ENCODE measurements at places on chromosomes 7 and 10.

DNA sequence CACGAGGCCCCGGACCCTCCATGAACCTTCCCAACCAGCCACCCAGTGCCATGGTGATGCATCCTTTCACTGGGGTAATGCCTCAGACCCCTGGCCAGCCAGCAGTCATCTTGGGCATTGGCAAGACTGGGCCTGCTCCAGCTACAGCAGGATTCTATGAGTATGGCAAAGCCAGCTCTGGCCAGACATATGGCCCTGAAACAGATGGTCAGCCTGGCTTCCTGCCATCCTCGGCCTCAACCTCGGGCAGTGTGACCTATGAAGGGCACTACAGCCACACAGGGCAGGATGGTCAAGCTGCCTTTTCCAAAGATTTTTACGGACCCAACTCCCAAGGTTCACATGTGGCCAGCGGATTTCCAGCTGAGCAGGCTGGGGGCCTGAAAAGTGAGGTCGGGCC, 90.6 kb upstream of the PDCD4 start:
- no peak for DNase-seq

- DNase-seq = no peak
Measured at GRCh38 chr10:132532179-132532578, 5.4 kb upstream of the INPP5A start.

DNA sequence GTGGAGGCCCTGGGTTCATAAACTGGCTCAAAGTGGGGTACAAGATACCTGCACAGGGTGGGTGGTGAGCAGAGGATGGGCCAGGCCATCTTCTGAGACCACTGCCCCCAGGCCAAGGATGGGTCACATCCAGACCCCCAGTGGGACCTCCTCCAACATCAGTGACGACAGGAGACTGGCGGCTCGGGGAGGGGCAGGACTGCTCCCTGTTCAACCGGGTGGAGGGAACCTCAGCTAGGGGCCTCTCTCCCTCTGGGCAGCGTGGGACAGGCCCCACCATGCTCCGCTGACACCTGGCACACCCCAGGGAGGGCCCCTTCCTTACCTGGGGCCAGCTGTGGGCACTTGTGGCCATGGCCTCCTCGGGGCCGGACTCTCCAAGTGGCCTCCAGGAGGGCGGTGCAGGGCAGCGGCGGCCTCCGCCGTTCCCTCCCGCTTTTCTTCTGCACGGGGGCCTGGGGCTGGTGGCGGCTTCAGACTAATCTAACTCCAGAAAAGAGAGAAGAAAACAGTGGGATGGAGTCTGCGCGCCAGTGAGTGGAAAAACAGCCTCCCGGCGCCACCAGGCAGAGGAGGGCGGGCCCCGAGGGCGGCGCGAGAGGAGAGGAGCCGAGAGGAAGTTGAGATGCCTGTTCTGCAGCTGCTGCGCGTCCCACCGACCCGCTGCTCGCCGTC, at the start of gene CALHM2:
CALHM2 (minus strand) TSS at position 540 of the 675 bp plus-strand sequence. CDS start 2,429 bp downstream, outside the sequence.
- DNase-seq = peak; percentile 51

DNA sequence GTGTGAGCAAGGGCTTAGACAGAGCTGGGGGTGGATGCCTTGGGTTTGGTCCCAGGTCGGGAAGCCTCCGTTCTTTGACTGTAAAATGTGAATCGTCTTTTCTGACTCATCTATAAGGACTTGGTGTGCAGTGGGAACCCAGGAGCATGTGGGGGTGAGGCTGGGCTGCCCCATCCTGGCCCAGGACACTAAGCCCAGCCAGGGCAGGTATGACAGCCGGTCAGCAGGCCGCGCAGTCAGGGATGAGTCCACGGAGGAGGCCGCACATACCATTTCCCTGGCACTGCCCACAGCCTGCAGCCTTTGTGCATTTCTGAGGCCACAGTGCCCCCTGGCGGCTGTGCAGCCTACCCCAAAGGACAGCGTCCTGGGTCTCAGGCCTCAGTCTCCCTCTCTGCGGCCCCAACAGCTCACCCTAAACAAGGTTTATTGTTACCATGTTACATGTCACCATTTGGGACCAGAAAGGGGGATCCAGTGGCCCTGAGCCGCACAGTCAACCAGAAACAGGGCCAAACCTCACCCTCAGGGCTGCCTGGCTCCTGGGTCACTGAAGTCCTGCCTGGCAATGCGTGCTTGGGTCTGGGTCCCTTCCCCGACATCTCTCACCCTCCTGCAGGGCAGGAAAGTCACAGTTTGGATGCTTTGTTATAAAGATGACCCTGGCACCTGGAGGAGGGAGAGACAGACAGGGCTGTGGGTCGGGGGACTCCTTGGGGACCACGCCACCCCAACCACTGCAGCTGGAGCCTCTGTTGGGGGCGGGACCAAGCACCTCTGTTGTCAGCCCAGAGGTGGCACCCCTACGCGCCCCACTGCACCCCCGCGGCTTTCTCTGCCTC, 14.4 kb upstream of the SH2B2 start:
- peak; percentile 87 for DNase-seq

- no peak for DNase-seq
Measured at GRCh38 chr7:32251659-32252058, 181.5 kb upstream of the PDE1C start.

- DNase-seq = no peak
Measured at GRCh38 chr7:64312826-64313225, 935 bp upstream of the ZNF736 start.

GRCh38 chr10:5561704-5562645, 37.2 kb downstream of the CALML3 start:
- DNase-seq = no peak

- no peak for DNase-seq
Measured at GRCh38 chr10:13788711-13789447, 202.1 kb downstream of the PRPF18 start.

DNA sequence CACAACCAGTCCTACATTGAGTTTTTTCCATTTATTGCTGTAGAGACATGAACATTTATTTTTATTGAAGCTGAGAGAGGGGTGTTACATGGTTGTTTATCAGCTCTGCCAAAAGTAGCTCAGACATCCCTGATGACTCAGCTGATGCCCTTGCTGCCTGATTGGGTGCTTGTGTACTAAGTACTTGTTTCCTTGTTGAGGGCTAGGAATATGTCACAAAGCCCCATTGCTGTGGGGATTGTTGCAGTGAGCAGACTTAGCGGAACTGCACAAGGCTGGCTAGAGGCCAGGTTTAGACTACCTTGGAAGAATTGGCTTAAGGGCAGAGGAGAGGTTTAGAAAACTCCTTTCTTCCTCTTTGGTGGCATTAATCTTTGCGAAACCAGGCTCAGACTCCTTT, 110.6 kb downstream of the AUTS2 start:
- no peak for DNase-seq

- DNase-seq = no peak
Measured at GRCh38 chr10:11317936-11318670, 293.3 kb downstream of the USP6NL start.

- no peak for DNase-seq
Measured at GRCh38 chr10:15200626-15201025, 32.1 kb upstream of the NMT2 start.

DNA sequence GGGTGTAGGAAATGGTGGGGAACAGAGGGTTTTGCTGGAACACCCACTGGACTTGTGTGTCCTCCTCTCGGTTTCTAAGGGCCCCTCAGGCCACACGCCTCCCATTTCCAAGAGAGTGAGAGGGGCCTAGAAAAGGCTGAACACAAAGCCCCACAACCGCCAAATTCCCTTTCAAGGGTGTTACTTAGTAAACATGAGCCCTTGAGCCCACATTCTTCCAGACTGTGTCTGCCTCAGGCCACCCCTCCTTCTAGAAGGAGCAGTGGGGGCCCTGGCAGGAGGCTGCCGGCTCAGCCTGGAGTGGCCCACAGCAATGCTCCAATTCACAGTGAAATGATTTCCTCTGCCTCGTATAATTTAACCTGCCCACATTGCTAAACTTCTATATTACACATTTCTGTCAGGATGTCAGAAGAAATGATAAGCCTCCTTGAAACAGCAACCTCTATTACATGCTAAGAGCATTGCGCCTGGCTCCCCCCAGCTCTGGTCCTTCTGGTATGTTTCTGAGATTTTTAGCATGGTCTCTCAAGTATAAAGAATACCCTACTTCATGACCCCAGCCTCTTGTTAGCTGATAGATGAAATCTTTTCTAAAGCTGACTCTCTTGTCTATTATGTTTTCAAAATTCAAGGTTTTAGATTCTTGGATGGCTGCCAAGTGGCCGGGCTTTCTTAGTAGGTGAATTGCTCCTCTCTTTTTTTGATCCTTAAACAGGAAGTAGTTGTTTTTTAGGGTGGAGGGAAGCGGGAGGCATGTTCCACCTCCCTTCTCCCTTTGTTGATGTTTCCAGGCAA, 673.9 kb upstream of the GALNT17 start:
- no peak for DNase-seq

GRCh38 chr10:7792541-7792940, 4.6 kb downstream of the ATP5F1C start:
- DNase-seq = no peak

DNA sequence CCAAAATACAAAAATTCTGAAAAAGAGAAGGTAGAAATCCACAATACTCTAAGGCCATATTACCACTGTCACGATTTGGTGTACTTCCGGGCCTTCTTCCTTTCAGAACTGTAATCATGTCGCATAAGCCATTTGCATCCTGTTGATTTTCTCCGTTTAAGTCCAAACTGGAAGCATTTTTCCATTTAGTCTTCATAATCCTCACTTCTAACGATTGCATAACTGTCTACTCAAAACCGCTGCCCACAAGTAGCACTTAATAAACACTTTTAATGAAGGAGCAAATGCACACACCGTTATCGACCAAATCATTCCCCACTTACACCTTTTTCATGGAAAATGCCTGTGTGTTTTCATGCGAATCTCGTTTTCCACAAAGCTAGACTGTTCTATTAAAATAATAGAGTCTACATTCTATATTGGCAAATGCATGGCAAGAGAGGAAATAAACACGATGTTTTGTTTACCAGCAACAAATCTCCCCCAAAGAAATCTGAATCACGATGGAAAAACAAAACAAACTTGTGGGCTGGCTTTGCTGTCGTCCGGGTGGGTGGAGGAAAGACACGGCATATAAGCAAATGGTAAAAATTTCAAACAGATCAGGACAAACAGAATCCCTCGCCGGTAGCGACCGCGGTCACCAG, 1.0 kb downstream of the ATE1 start:
- DNase-seq = no peak

DNA sequence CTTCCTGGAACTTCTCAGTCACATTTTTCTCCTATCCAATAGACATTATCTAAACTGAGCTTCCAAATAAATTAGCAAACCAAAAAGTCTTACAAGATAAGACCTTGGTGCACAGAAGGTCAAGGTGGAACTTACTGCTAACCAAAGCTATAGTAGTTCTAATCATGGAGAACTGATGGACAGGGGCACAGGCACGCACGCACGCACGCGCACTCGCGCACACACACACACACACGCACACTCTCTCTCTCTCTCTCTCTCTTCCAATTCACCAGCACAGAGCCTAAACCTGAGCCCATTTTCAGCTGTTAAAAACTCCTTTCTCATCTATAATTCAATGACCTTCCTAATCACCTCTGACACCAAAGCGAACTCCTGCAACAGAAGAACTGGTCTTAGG, 7.5 kb downstream of the FGFR2 start:
- no peak for DNase-seq

DNA sequence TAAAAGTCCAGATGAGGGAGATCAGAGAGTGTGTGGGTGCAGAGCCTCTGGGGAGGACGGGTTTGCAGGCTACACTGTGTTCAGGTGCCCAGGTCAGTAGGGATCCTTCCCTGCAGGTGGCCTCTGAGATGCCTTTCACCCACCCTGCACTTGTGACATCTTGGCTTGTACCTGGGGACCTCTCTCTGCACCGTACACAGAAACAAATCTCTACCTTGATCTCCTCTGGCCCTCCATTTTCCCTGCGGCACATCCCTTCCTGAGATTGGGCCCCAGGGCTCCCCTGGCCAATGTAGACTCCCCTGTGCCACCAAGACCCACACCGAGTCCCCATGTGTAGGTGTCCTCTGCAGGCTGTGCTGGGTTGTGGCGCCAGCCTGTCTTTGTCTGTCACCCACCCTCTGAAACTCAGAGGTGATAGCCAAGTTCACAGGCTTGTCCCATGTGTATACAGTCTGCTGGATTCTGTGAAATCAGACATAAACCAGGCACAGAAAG, 140.6 kb downstream of the PTPN20 start:
- no peak for DNase-seq

GRCh38 chr7:95004618-95005247, 97.3 kb downstream of the PPP1R9A start:
- no peak for DNase-seq

- DNase-seq = no peak
Measured at GRCh38 chr10:49268185-49268584, 30.8 kb upstream of the C10orf71 start.

- DNase-seq = no peak
Measured at GRCh38 chr7:129494041-129494440, 8.3 kb upstream of the SMKR1 start.

DNA sequence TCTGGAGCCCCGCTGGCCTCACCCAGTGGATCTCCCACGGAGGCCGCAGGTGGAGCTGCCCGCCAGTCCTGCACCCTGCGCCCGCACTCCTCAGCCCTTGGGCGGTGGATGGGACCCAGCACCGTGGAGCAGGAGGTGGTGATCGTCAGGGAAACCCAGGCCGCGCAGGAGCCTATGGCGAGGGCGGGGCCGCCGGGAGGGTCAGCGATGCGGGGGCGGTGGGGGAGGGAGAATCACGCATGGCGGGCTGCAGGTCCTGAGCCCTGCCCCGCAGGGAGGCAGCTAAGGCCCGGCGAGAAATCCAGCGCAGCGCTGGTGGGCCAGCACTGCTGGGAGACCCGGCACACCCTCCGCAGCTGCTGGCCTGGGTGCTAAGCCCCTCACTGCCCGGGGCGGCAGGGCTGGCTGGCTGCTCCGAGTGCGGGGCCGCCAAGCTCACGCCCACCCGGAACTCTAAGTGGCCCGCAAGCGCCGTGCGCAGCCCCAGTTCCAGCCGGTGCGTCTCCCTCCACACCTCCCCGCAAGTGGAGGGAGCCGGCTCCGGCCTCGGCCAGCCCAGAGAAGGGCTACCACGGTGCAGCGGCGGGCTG, 524.8 kb upstream of the TPK1 start:
- no peak for DNase-seq

GRCh38 chr7:15487896-15488295, 73.9 kb downstream of the AGMO start:
- DNase-seq = no peak

DNA sequence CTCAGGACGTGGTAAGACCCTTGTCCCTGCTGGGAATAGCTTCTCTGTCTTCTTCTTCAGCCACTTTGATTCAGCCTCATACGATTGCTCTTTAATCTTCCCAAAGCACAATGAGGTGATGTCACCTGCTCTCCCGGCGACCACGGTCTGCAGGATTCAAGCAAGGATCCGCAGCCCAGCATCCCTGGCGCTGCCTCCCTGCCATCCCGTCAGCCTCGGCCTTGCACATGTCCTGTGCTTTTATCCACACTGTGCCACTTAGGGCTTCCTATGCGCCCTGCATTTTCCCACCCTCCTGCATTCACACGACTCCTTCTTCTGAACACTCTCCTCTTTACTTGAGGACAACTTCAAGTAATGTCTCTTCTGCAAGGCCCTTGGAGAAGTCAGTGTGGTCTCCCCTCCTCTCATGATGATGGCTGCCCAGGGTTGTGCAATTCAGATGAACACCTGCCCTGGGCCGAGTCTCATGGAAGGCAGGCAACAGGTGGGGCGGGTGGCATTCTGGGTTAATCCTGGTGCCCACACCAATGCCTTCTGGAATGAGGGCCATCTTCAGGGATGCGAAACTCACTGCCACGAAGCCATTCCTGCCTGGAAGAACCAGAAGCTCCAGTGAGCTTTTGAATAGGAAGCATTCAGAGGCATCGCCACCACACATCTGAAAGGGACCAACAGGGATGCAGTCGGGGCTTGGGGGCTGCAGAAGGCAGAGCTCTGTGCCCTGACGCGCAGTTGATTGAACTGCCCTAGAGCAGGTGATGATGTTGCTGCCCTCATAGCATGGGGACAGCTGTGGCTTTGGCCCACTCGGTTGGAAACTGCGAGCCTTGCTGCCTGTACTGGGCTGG, 287.5 kb downstream of the GLRX3 start:
- DNase-seq = no peak

Measured in endothelial cell (in vitro differentiated cells).